Right atrium auricular region (tissue), 2 donors: ENCODE measurements at places on chromosomes 12 and 14. TPM values are rescaled to one million over a fixed set of nuclear protein-coding genes. Genes with fewer than 3 reads are reported as not detected.

The RAD51B gene
- 1.2 TPM for total RNA-seq

The TESPA1 gene
- 0.19 TPM for total RNA-seq

The GPD1 gene
- total RNA-seq: 8.8 TPM

The NPAS3 gene
- total RNA-seq: 0.67 TPM

The PMCH gene
- not detected for total RNA-seq

The SIX1 gene
- total RNA-seq: not detected

The IFT43 gene
- total RNA-seq: 32.6 TPM

The PPP1CC gene
- total RNA-seq: 199 TPM

The ACVRL1 gene
- 48.1 TPM for total RNA-seq

The LRRC10 gene
- total RNA-seq: 32.4 TPM

The TCL1A gene
- not detected for total RNA-seq

The GRIP1 gene
- 5.3 TPM for total RNA-seq

The LIN7A gene
- 16.2 TPM for total RNA-seq

The PDZRN4 gene
- 0.89 TPM for total RNA-seq

The PRB2 gene
- not detected for total RNA-seq

The SLC38A4 gene
- 2.0 TPM for total RNA-seq

The ACOT6 gene
- not detected for total RNA-seq

The RTL1 gene
- total RNA-seq: not detected

The CACNA1C gene
- total RNA-seq: 83.1 TPM

The INHBC gene
- not detected for total RNA-seq

The REC8 gene
- 3.8 TPM for total RNA-seq

The MGST1 gene
- 173 TPM for total RNA-seq

The IRAK3 gene
- 12.3 TPM for total RNA-seq

The EXOC3L4 gene
- total RNA-seq: 0.37 TPM

The CKAP4 gene
- total RNA-seq: 50.1 TPM

The APOLD1 gene
- 70.2 TPM for total RNA-seq

The IL22 gene
- not detected for total RNA-seq

The HCAR1 gene
- total RNA-seq: not detected

The PLA2G1B gene
- not detected for total RNA-seq

The KIF5A gene
- total RNA-seq: 0.12 TPM

The FAR2 gene
- 10.0 TPM for total RNA-seq

The TSPAN11 gene
- 4.1 TPM for total RNA-seq

The COL2A1 gene
- not detected for total RNA-seq

The GALNT6 gene
- 1.3 TPM for total RNA-seq

The ZNF891 gene
- total RNA-seq: 1.1 TPM

The PYGL gene
- 27.1 TPM for total RNA-seq

The FAM186B gene
- 0.28 TPM for total RNA-seq

The RPGRIP1 gene
- not detected for total RNA-seq

The DEPDC4 gene
- total RNA-seq: not detected

The FOXN4 gene
- not detected for total RNA-seq

The SYNDIG1L gene
- 0.22 TPM for total RNA-seq

The NPFF gene
- not detected for total RNA-seq

The LHX5 gene
- not detected for total RNA-seq

The PROX2 gene
- total RNA-seq: not detected

The BTBD7 gene
- total RNA-seq: 17.6 TPM

The DPY19L2 gene
- 27.7 TPM for total RNA-seq

The PRIMA1 gene
- total RNA-seq: 2.2 TPM

The OTOGL gene
- total RNA-seq: 10.9 TPM

The SINHCAF gene
- 22.4 TPM for total RNA-seq

The CISTR gene
- not detected for total RNA-seq

The NOVA1 gene
- 5.1 TPM for total RNA-seq
